ENCODE measurements at places on chromosomes 5 and 9.

GRCh38 chr5:145943674-145944121 lies 7.3 kb downstream of the SH3RF2 start:
- DNase-seq = no peak

DNA sequence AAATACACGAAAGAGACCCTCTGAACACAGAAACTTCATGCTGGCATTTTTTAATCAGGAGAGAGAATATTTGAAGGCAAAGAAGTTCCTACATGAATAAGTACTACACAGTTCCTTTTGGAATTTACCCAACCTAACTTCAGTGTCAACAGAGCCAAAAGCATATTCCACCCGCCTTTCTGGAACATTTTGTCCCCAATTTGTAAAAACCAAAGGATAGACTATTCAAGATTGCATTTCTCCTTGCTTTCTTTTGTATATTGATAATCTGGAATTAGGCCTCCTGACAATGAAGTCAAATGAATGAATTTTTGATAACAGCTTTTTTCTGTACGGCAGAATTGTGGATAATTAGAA lies 39.4 kb upstream of the TRAF1 start:
- DNase-seq = no peak

- DNase-seq = no peak
Measured at GRCh38 chr9:129494113-129494789, 126.7 kb downstream of the C9orf50 start.

- no peak for DNase-seq
Measured at GRCh38 chr9:130254747-130255630, 10.6 kb upstream of the HMCN2 start.

GRCh38 chr5:8726383-8727036 lies 819.4 kb downstream of the SEMA5A start:
- DNase-seq = no peak

- DNase-seq = no peak
Measured at GRCh38 chr5:136228136-136228757, 35.3 kb upstream of the SMIM32 start.

GRCh38 chr5:108830705-108831276 lies 83.1 kb downstream of the FER start:
- no peak for DNase-seq

DNA sequence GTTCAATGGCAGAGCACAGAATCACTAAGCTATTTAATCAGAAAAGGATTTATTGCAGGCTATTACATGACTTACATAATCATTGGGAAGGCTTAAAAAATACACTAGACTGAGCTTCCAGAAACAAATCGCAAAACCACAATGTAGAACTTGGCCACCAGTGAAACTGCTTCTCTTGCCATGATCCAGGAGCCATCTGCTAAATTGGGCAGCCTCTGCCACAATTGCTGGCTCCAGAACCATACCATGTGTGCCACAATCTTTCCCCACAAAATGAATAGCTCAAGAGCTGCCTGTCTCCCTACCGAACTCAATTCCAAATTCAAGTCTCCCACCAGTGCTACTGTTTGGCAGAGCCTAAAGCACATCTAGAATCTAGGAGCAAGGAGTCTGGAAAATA lies 9.8 kb upstream of the ERAP1 start:
- DNase-seq = no peak

- DNase-seq = no peak
Measured at GRCh38 chr5:12901696-12902095, 997.5 kb upstream of the CTNND2 start.

- DNase-seq = no peak
Measured at GRCh38 chr5:156936972-156937371, 26.1 kb downstream of the TIMD4 start.

DNA sequence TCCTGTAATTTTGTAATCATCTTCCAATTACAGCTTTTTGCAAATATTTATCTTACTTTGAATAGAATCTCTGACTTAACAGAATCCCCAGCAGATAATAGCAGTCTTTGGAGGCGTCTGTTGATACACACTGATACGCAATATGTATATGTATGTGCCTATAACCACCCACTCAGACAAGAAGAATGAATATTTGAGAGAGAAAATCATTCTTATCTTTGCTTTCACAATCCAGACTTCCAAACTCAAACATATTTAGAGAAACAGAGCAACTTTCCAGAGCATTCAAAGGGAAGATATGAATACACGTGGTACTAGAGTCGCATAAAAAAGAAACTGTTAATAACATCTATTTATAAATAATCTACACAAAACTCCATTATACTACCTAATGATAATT lies 6.1 kb downstream of the RORB start:
- DNase-seq = no peak

Measured in neuronal stem cell (in vitro differentiated cells).